ENCODE measurements at places on chromosomes 3 and 15. TPM values are rescaled to one million over a fixed set of nuclear protein-coding genes. Genes with fewer than 3 reads are reported as not detected.

Gene CPNE9
- total RNA-seq: not detected

Gene PP2D1
- not detected for total RNA-seq

Gene PLCB2
- 5.1 TPM for total RNA-seq

Gene KLHL40
- total RNA-seq: not detected

Gene CATSPER2
- total RNA-seq: 0.29 TPM

Gene CLEC3B
- not detected for total RNA-seq

Gene EHHADH
- 5.6 TPM for total RNA-seq

Gene CELF6
- 1.5 TPM for total RNA-seq

Gene COL7A1
- total RNA-seq: 25.0 TPM

Gene EDC3
- total RNA-seq: 39.9 TPM

Gene RASGRF1
- under 0.01 TPM for total RNA-seq

Gene DPPA2
- not detected for total RNA-seq

Gene GLDN
- not detected for total RNA-seq

Gene NXPE3
- 9.4 TPM for total RNA-seq

Gene PLSCR2
- not detected for total RNA-seq

Gene FMN1
- 1.3 TPM for total RNA-seq

Gene PLA2G4D
- total RNA-seq: not detected

Gene XIRP1
- not detected for total RNA-seq

Gene FBXW12
- not detected for total RNA-seq

Gene LEKR1
- 0.34 TPM for total RNA-seq
